Glutamatergic neuron (in vitro differentiated cells): ENCODE measurements at places on chromosomes 3 and 15. TPM values are rescaled to one million over a fixed set of nuclear protein-coding genes. Genes with fewer than 3 reads are reported as not detected.

Gene ECT2
- total RNA-seq, result 11.5 TPM

Gene KIF15
- 5.8 TPM for total RNA-seq

Gene MAP6D1
- total RNA-seq, result 10.2 TPM

DNA sequence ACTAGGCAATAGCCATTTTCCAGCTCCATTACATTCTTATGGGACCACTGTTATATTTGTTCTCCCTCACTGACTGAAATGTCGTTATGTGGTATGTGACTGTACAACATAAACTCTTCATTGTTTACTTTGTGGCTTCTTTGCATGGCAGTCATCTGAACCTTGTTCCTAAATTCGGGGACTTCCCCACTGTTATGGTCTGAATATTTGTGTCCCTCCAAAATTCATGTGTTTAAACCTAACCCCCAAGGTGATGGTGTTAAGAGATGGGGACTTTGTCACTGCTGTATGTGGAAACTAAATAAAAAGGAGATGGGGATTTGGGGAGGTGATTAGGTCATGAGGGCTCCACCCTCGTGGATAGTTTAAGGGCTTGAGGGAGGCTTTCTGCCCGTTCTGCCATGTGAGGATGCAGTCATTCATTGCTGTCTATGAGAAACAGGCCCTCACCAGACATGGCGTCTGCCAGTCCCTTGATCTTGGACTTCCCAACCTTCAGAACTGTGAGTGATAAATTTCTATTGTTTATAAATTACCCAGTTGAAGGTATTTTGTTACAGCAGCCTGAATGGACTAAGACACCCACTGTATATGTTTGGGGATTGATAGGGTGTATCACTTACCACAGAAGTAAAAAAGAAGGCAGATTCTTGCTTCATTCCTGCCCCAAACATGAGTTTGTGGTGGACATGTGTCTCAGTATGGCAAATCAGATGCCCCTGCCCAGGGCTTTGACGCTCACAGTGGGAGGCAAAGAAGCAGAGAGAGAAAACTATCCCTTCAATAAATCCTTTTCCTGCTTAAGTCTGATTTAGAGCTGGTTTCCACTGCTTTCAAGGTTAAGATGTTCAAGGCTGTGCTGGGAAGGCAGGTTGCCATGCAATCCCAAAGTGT is 138.0 kb upstream of the UBE2E1 start:
- no peaks in the 10 kb centered on the region for H3K36me3 ChIP-seq
- peaks cover 1% of the 10 kb centered on the region for H3K27me3 ChIP-seq
- H3K4me1 ChIP-seq, result no peaks in the 10 kb centered on the region
- no peak for DNase-seq
- no peak overlapping the region for H3K4me3 ChIP-seq

GRCh38 chr3:9552252-9552999 is 1.2 kb downstream of the LHFPL4 start:
- peak overlapping the region; percentile 89 for H3K4me3 ChIP-seq
- peaks cover 8% of the 10 kb centered on the region for H3K27me3 ChIP-seq
- peak; percentile 64 for DNase-seq
- H3K36me3 ChIP-seq, result peaks cover 4% of the 10 kb centered on the region
- no peak overlapping the region for H3K27ac ChIP-seq

DNA sequence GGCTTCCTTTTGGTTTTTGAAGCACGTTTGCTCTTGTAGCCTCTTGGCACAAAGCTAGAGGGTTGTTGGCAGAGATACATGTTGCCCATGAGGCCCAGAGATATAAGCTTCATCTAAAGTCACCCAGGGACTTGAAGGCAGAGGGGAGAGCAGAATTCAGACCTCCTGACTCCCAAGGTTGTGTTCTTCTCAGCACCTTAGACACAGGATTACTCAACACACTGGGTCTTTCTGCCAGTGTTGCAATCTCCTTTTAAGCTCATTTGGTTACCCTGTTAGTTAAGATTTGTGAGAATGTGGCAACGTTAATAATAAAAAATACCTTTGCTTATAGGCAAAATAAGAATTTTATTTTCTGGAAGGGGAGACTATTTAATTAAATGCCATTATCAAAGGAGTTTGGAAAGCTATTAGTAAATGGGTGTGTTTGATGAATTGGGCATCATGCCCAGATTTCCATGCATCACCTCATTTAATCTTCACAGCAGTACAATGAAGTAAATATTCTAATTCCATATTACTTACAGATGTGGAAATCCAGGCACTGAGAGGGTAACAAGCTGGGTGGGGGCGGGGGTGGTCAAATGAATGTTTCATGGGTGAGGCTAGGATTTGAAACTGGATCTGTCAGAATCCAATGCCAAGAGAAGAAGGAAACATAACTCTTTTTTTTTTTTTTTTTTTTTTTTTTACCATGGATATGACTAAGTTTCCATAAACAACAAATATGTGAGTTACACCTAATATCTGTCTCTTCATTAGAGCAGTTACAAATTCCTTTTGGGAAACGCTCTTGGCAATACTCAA is 183.3 kb downstream of the NR1D2 start:
- H3K4me3 ChIP-seq, result no peak overlapping the region
- H3K4me1 ChIP-seq, result no peaks in the 10 kb centered on the region

DNA sequence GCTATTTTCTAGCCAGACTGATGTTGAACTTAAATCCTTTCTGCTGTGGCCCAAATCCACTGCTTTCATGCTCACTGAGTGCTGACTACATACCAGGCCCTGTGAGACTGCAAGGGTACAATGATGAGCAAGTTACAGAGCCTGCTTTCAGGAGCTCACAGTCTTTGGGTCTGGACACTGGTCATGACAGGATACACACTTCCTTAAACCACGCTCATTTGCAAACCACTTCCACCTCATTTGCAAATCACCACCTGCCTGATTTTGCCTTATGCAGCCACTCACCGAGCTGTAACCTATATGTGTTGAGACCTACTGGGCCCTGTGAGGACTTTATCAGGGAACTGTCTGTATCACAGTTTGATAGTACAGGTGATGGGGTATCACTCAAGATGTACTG is 50.2 kb upstream of the LRRC58 start:
- no peak for DNase-seq
- no peaks in the 10 kb centered on the region for H3K27me3 ChIP-seq
- H3K4me3 ChIP-seq, result no peak overlapping the region
- peaks cover 4% of the 10 kb centered on the region for H3K36me3 ChIP-seq

GRCh38 chr3:100719136-100719535 is 9.8 kb downstream of the TFG start:
- H3K27ac ChIP-seq, result no peak overlapping the region
- H3K27me3 ChIP-seq, result no peaks in the 10 kb centered on the region
- H3K36me3 ChIP-seq, result no peaks in the 10 kb centered on the region
- no peak overlapping the region for H3K4me3 ChIP-seq
- no peak for DNase-seq
- H3K4me1 ChIP-seq, result peaks cover 12% of the 10 kb centered on the region

DNA sequence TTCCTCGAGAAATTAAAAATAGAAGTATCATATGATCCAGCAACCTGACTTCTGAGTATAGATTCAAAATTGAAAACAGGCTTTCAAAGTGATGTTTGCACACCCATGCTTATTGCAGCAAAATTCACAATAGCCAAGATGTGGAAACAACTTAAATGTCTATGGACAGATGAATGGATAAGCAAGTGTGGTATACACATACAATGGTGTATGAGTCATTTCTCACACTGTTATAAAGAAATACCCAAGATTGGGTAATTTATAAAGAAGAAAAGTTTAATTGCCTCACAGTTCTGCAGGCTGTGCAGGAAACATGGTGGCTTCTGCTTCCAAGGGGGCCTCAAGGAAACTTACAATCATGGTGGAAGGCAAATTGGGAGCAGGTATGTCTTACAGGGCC is 100.8 kb downstream of the KLF13 start:
- H3K27me3 ChIP-seq, result no peaks in the 10 kb centered on the region
- no peak overlapping the region for H3K4me3 ChIP-seq
- no peaks in the 10 kb centered on the region for H3K36me3 ChIP-seq
- no peaks in the 10 kb centered on the region for H3K4me1 ChIP-seq
- H3K27ac ChIP-seq, result no peak overlapping the region

DNA sequence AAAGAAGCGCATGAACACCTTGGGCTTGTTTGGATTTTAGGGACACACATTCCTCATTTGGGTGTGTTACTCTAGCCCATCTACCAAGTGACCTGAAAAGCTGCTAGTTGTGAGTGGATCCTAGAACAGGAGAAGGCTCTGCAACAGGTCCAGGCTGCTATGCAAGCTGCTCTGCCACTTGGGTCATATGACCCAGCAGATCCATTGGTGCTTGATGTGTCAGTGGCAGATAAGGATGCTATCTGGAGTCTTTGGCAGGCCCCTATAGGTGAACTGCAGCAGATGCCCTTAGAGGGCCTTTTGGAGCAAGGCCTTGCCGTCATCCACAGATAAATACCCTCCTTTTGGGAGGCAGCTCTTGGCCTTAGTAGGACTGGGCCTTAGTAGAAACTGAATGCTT is 53.2 kb downstream of the PAQR5 start:
- DNase-seq, result no peak
- H3K4me1 ChIP-seq, result no peaks in the 10 kb centered on the region
- no peaks in the 10 kb centered on the region for H3K27me3 ChIP-seq
- no peaks in the 10 kb centered on the region for H3K36me3 ChIP-seq
- H3K4me3 ChIP-seq, result no peak overlapping the region

DNA sequence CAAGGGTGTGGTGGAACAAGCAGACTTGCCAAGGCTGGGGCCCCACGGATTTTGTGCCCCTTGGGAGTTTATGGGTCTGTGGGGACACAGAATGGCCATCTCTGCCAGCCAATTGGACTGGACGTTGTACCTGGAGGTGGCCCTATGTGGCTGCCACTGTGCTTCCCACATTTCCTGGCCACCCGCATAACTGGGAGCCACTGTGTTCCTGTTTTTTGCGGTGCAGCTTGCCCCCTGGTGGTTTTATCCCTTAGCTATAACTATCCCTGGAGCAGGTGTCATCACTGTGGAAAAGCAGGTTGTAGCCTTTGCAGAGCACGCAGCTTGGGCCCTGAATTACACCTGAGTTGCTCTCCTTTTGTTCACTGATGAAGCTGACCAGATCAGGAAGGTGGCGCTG is 306.3 kb downstream of the ZPLD1 start:
- no peak for DNase-seq
- H3K27ac ChIP-seq, result no peak overlapping the region
- no peaks in the 10 kb centered on the region for H3K36me3 ChIP-seq

DNA sequence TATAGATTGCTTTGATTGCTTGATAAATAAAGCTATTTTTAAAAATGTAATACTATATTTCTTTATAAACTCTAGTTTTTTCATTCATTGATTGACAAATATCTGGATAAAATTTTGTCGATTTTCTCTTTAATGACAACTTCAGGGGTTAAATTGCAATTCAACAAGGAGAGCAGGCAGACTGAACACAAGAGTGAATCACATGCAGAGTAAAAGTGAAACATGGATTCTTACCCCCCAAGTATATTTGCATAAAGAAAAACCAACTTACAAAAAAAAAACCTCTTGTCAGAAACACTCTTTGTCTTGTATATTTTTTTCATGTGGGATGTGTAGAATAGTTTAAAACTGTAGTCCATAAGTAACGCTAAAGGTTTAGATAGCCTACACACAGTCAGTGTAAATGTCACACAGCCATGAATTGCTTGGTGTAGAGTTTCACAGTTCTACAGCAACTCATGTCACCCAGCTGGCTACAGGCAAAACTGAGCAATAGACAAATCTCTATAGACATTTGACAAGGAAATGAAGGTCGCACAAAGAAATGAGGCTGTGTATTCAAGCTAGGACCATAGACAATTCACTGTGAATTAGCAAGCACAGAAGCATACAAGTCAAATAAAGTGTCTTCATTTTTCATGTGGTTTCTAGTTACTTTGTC is 141.6 kb downstream of the THRB start:
- H3K4me1 ChIP-seq, result no peaks in the 10 kb centered on the region
- DNase-seq, result no peak
- no peaks in the 10 kb centered on the region for H3K36me3 ChIP-seq
- no peak overlapping the region for H3K4me3 ChIP-seq
- H3K27me3 ChIP-seq, result no peaks in the 10 kb centered on the region
- H3K27ac ChIP-seq, result no peak overlapping the region

DNA sequence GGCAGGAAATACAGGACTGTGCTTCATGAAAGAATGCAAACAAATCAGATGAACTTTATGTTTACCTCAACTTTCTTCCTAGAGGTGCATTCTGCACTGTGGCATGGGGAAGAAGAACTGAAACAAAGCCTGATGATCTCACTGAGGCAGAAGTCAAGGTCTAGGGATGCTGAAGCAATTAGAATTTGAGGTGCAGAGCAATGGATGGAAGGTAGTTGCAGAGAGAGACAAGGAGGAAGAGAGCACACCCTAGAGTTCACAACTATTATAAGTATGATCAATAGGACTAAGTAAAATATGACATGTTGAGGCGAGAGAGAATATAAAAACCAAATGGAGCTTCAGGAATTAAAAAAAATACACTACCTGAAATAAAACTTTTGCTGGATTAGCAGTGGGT is 420.1 kb downstream of the EDEM1 start:
- no peak overlapping the region for H3K4me3 ChIP-seq
- no peak overlapping the region for H3K27ac ChIP-seq
- H3K27me3 ChIP-seq, result no peaks in the 10 kb centered on the region
- DNase-seq, result no peak
- no peaks in the 10 kb centered on the region for H3K36me3 ChIP-seq

GRCh38 chr15:57565311-57565710 is 26.4 kb upstream of the MYZAP start:
- DNase-seq, result no peak
- no peak overlapping the region for H3K4me3 ChIP-seq
- H3K27ac ChIP-seq, result no peak overlapping the region
- peaks cover 4% of the 10 kb centered on the region for H3K4me1 ChIP-seq
- no peaks in the 10 kb centered on the region for H3K36me3 ChIP-seq

DNA sequence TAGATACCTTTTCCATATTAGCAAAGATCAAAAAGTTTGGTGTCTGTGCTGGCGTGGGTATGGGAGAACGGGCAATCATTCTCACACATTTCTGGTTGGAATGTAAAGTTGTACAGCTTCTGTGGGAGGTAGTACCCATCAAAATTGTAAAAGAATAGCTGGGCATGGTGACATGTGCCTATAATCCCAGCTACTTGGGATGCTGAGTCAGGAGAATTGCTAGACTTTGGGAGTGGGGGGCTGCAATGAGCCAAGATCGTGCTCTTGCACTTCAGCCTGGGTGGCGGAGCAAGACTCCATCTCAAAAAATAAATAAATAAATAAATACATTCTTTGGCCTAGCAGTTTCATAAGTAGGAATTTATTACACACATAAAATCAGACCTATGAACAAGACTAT is 22.9 kb downstream of the LCTL start:
- H3K27me3 ChIP-seq, result no peaks in the 10 kb centered on the region
- H3K4me3 ChIP-seq, result no peak overlapping the region
- H3K27ac ChIP-seq, result no peak overlapping the region
- H3K4me1 ChIP-seq, result no peaks in the 10 kb centered on the region
- no peaks in the 10 kb centered on the region for H3K36me3 ChIP-seq

GRCh38 chr3:171970301-171970788 is 69.0 kb upstream of the FNDC3B start:
- H3K36me3 ChIP-seq, result no peaks in the 10 kb centered on the region
- no peak overlapping the region for H3K27ac ChIP-seq
- no peaks in the 10 kb centered on the region for H3K27me3 ChIP-seq
- no peak overlapping the region for H3K4me3 ChIP-seq
- no peaks in the 10 kb centered on the region for H3K4me1 ChIP-seq
